ENCODE measurements at places on chromosomes 3 and 15.

- no peak for DNase-seq
Measured at GRCh38 chr3:12729051-12729651, 29.9 kb downstream of the TMEM40 start.

DNA sequence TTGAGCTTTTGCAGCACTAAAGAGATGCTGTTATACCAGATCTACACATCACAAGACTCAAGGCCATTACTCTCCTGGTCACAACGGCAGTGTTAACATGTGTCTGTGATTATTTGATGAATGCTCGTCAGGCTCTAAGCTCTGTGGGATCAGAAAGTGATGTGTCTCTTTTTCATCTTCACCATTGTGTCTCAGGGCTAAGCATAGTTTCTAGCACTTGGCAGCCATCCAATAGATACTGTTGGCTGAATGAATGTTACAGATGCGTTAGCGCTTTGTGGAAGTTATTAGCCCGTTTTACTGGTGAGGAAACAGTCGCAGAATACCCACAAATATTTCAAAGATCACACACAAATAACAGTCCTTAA lies 1.2 kb upstream of the FAM81A start:
- no peak for DNase-seq

DNA sequence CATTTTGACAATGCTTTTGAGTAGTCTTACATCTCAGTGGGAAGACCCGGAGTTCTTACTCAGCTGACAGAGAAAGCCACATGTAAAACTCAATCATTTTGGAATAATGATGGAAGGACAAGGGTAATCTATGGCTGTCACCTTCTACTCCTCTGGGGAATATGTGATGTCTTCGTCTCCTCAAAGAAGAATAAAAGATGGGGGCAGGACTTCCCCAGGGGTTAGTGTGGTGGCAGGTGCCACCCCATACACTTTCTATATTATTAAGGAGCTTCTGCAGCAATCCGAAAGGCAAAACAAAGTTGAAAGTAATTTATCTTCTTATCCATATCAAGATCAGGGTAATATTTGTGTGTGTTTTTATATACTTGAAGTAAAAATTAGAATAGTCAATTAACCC lies 180.4 kb upstream of the TOPAZ1 start:
- no peak for DNase-seq

- DNase-seq = no peak
Measured at GRCh38 chr15:74203914-74204431, 1.4 kb upstream of the STRA6 start.

DNA sequence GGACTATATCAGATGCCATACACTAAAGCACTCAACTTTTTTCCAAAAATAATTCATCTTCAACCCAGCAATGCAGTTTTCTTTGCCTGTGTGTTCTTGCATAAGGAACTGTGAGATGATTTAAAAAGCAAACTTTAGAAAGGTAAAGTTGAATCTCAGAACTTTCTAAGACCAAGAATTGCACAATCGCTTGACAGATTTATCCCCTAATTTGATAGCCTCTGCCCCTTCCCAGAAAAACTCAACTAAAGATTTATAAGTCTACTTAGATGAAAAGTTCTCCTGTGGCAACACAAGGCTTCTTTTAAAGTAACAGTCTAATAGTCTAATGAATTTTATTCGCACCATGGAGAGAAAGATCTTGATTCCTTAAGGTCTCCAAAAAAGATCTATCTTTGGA lies 259.3 kb downstream of the MAGI1 start:
- no peak for DNase-seq

GRCh38 chr3:155316426-155316825 lies 22.9 kb upstream of the STRIT1 start:
- no peak for DNase-seq

DNA sequence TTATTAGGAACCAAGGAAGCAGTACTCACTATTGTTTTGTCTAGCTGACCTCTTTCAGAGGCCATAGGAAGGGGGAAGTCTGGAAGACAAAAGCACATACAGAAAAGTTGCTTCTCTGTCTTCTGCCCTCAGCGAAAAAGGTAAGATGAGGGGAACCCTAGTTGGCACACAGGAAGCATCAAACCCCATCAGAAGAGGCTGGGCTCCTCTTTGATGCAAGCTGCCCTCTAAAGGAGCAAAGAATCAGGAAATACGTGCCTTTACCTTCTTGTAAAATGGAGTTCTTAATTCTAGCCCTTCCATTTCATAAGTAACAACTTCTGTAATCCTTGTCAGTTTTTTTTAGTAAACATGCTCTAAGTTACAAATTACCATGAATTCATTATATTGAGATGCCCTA lies 12.5 kb downstream of the SPINK8 start:
- no peak for DNase-seq

- no peak for DNase-seq
Measured at GRCh38 chr3:31639828-31640227, 107.1 kb downstream of the STT3B start.

DNA sequence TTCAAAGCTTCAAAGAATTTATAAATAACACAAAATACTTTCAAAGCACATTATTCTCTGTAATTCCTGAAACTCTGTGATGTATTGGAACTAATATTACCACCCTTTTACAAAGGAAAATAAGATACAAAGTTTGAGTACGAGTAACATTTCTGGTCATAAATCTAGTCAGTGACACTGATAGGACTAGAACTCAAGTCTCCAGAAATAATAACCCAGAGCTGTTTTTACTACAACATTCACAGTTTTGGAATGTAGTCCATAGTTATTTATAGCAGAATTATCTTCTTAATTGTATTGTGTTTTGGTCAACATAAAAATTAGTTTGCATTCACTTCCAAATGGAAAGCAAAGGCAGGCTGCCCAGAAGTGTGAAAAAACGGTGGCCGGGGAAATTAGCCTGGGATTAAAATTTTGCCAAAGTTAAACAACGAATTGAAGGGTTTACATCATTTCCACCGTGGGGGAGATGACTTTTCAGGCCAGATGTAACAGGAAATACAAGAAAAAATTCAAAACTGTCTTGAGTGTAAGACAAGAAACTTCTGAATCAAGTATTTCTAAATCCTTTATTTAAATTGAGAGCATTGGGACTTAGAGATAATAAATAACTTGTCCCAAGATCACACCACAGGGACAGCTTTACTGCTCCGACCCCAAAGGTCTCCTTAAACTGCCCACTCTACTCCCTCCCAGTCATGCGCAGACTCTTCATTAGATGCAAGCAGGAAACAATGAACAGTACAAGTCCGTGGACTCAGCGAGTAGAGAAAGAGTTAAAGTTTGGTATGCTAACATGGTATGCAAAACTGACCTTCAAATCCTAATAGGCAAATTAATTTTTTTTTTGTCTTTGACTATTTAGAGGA lies 74.3 kb upstream of the VGLL4 start:
- no peak for DNase-seq

- DNase-seq = no peak
Measured at GRCh38 chr15:82186719-82187406, 75.7 kb downstream of the EFL1 start.

DNA sequence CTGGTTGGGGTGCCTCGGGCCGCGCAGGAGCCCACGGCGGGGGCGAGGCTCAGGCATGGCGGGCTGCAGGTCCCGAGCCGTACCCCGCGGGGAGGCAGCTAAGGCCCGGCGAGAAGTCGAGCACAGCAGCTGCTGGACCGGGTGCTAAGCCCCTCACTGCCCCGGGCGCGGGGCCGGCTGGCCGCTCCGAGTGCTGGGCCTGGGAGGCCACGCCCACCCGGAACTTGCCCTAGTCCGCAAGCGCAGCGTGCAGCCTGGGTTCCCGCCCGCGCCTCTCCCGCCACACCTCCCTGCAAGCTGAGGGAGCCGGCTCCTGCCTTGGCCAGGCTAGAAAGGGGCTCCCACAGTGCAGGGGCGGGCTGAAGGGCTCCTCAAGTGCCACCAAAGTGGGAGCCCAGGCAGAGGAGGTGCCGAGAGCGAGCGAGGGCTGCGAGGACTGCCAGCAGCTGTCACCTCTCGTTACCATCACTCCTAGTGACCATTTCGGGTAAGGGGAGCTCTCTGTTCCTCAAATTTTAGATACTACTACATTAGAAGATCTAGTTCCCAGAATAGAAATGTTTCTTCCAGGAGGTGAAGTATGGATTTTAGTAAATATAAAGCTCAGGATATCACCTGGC lies 417.0 kb upstream of the AGTR1 start:
- no peak for DNase-seq

DNA sequence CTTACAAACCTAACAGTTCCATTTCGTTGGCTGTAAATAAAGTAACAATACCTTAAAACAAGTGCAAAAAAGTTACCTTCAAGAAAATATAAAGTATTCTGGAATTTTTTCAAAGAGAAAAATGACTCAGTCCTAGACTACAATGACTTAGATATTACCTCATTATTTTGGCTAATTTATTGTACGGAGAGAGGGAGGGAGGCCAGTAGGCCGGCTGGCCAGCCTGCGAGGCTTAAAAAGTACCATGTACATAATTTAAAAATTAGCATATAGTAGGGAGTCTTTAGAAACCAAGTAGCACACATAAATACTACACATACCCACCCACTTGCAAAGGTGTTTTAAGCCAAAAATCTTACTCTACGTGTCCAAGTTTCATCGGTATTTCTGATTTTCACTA lies 41.9 kb upstream of the MAP4 start:
- no peak for DNase-seq

GRCh38 chr15:39919748-39920509 lies at the start of gene GPR176:
GPR176 (minus strand) TSS chr15:39920266; CDS start chr15:39920026, 240 bp downstream.
- DNase-seq = no peak

- DNase-seq = no peak
Measured at GRCh38 chr15:50113187-50113505, 5.9 kb downstream of the ATP8B4 start.

- DNase-seq = no peak
Measured at GRCh38 chr15:88890495-88890894, 4.8 kb downstream of the HAPLN3 start.

DNA sequence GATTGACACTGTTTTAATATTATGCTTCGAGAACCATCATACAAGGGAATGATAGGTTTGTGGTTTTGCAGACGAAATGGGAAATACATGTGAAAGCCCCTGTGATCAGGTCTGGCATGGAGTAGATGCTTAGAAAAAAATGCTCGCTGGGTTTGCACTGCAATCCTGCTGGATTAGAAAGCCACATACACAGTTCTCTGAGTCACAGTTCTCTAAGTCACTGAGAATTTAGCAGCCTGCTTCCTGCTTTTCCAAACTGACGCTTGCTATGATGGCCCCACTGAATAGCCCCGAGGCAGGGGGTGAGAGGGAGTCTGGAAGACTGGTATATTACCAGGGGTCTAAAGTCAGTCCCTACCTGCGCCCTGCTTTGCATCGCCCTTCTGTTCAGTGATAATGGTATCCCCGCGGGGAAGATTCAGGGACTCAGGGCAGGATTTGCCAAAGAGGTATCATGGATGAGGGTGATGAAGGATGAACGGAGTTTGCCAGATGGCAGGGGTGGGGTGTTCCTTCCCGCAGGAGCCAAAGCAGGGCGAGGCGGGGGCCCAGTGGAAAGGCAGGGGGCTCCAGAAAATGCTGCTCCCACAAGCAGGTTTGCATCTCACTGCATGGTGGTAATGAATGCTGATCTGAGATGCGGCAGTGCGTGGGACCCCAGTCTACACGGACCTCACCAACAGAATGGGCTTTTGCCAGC lies 82.3 kb downstream of the IQSEC1 start:
- DNase-seq = no peak

- DNase-seq = no peak
Measured at GRCh38 chr15:81213982-81214381, 17.3 kb downstream of the IL16 start.

GRCh38 chr3:60948488-60948887 lies 302.8 kb downstream of the FHIT start:
- no peak for DNase-seq

- DNase-seq = no peak
Measured at GRCh38 chr3:182729903-182730674, 63.2 kb upstream of the ATP11B start.

GRCh38 chr3:110343376-110343775 lies 728.2 kb upstream of the NECTIN3 start:
- no peak for DNase-seq

DNA sequence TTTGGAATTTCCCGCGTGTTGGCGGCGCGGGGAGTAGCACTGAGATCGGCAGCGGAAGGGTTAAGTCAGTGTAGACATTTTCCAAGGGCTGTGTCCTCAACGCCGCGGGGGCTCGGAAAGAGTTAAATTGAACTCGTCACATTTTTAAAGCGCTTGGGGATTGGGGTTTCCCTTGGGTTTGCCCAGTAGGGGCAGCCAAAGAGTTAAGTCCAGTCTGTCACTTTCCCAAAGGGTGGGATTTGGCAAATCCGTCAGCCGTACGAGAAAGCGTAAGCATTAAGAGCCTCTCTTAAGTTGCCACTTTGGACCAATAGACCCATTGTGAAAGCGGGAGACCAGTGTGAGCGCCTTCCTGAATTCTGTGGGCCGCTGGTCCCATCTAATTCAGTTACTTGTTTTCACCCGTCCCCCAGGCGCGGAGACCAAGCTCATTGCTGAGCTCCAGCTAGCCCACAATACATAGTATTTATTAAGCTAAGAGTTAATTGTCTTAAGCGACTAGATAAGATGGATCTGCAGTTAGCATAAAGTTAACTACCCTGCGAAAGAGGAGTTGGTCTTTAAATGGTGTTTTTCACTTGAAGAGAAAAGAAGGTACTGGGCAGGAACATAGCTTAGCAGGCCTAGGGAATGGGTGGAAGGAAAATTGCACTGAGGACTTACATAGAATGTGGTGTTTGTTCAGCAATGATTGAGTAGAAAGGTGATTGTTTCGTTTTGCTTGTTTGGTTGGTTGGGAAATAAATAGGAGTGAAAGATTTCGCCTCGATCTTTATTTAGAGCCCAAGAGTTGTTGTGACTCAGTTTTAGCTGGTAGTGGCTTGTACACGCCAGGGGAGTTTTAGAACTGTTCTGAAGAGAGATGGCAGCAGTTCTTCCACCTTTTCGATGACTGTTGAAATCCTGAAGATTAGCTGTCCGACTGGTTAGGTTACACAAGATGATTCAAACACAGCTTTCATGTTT lies 932 bp downstream of the ARL8B start:
- no peak for DNase-seq
